Renal pelvis (tissue), 12 donors: ENCODE measurements at places on chromosomes 3 and 15. TPM values are rescaled to one million over a fixed set of nuclear protein-coding genes. Genes with fewer than 3 reads are reported as not detected.

PLSCR5 gene
- polyA plus RNA-seq, result not detected

REC114 gene
- not detected for polyA plus RNA-seq

ZIC4 gene
- polyA plus RNA-seq, result not detected

NXPE3 gene
- 6.4 TPM for polyA plus RNA-seq

ECT2 gene
- polyA plus RNA-seq, result 33.8 TPM

GOLGA8G gene
- polyA plus RNA-seq, result 0.04 TPM

LEKR1 gene
- polyA plus RNA-seq, result 1.3 TPM

PLSCR2 gene
- 1.2 TPM for polyA plus RNA-seq

TFDP2 gene
- polyA plus RNA-seq, result 105 TPM

SEMA5B gene
- 30.7 TPM for polyA plus RNA-seq

GNAI2 gene
- polyA plus RNA-seq, result 191 TPM

FGD5 gene
- polyA plus RNA-seq, result 25.5 TPM

ERICH6 gene
- polyA plus RNA-seq, result 1.0 TPM

ASB14 gene
- polyA plus RNA-seq, result 0.97 TPM

NR2E3 gene
- 0.54 TPM for polyA plus RNA-seq

SLCO3A1 gene
- polyA plus RNA-seq, result 12.9 TPM

SNTN gene
- not detected for polyA plus RNA-seq

UROC1 gene
- polyA plus RNA-seq, result 0.19 TPM

GOLGA6L7 gene
- 1.1 TPM for polyA plus RNA-seq

SLC22A14 gene
- 0.90 TPM for polyA plus RNA-seq

PLOD2 gene
- polyA plus RNA-seq, result 162 TPM

PLA1A gene
- polyA plus RNA-seq, result 8.4 TPM

PCCB gene
- polyA plus RNA-seq, result 67.8 TPM

SAMMSON gene
- not detected for polyA plus RNA-seq

BCHE gene
- 10.7 TPM for polyA plus RNA-seq

PAQR9 gene
- polyA plus RNA-seq, result 0.45 TPM

TMEM108 gene
- 2.0 TPM for polyA plus RNA-seq

KLHL40 gene
- 0.07 TPM for polyA plus RNA-seq

P2RY13 gene
- polyA plus RNA-seq, result 1.3 TPM

GOLGA8S gene
- 1.6 TPM for polyA plus RNA-seq

IGSF10 gene
- polyA plus RNA-seq, result 2.8 TPM

PIGX gene
- 32.7 TPM for polyA plus RNA-seq

MORC1 gene
- polyA plus RNA-seq, result 0.45 TPM

C3orf20 gene
- polyA plus RNA-seq, result 0.77 TPM

KIF7 gene
- 13.0 TPM for polyA plus RNA-seq

KAT2B gene
- 23.6 TPM for polyA plus RNA-seq

HYKK gene
- polyA plus RNA-seq, result 7.3 TPM

FES gene
- 17.2 TPM for polyA plus RNA-seq

SERINC4 gene
- polyA plus RNA-seq, result 0.25 TPM

MGLL gene
- 23.7 TPM for polyA plus RNA-seq

PTX3 gene
- polyA plus RNA-seq, result 6.3 TPM

TGM4 gene
- polyA plus RNA-seq, result 0.05 TPM

ZBED2 gene
- polyA plus RNA-seq, result 0.26 TPM

NLGN1 gene
- polyA plus RNA-seq, result 2.2 TPM

FBN1 gene
- polyA plus RNA-seq, result 83.5 TPM

SCAPER gene
- polyA plus RNA-seq, result 28.2 TPM

C3orf49 gene
- polyA plus RNA-seq, result 0.46 TPM

CSTA gene
- polyA plus RNA-seq, result 0.31 TPM

EHHADH gene
- 28.9 TPM for polyA plus RNA-seq
